ENCODE measurements at places on chromosomes 2 and 18.

DNA sequence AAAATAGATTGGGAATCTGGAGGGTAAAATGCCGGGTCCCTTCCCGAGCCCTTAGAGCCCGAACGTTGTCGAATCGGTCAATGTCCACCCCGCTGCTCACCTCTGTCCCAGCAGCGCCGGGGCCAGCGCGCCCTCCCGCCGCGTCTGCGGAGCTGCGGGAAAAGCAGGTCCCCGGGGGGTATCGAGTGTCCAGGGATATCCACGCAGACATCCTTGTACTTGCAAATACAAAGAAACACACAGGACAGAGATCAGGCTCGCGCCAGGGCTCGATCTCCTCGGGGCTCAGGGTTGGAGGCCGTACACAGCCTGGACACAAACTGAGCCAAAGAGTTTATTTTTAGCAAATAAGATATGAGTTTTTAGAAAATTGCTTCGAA is 2.3 kb upstream of the GATA6 start:
- H3K4me1 ChIP-seq, result peaks cover 23% of the 10 kb centered on the region
- no peak overlapping the region for H3K27ac ChIP-seq
- peaks cover 20% of the 10 kb centered on the region for H3K27me3 ChIP-seq
- no peaks in the 10 kb centered on the region for H3K36me3 ChIP-seq

GRCh38 chr2:142222715-142223114 is 91.9 kb upstream of the LRP1B start:
- H3K4me1 ChIP-seq, result no peaks in the 10 kb centered on the region
- H3K27ac ChIP-seq, result no peak overlapping the region
- H3K27me3 ChIP-seq, result no peaks in the 10 kb centered on the region
- no peak for DNase-seq
- H3K4me3 ChIP-seq, result no peak overlapping the region

GRCh38 chr18:51425889-51426288 is 228.4 kb upstream of the MEX3C start:
- DNase-seq, result no peak
- no peak overlapping the region for H3K27ac ChIP-seq
- H3K4me3 ChIP-seq, result no peak overlapping the region
- H3K4me1 ChIP-seq, result no peaks in the 10 kb centered on the region
- no peaks in the 10 kb centered on the region for H3K27me3 ChIP-seq

DNA sequence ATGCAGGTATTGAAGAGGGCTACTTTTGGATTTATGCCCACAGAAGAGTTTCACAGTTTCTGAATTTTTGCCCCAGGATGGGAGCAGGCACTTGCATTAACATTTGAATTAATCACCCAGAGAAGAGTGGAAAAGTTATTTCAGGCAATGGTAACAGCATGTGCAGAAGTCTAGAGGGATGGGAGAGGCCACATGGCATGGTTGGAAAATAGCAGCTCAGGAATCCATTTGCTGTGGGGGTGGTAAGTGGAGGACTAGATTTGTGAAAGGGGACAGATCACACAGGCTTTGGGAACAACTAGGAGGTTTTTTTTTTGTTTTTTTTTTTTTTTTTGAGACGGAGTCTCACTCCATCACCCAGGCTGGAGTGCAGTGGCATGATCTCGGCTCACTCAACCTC is 65.2 kb downstream of the NEDD4L start:
- peaks cover 2% of the 10 kb centered on the region for H3K27me3 ChIP-seq
- no peaks in the 10 kb centered on the region for H3K4me1 ChIP-seq
- H3K4me3 ChIP-seq, result no peak overlapping the region
- no peaks in the 10 kb centered on the region for H3K36me3 ChIP-seq
- DNase-seq, result no peak

- H3K4me1 ChIP-seq, result peaks cover 10% of the 10 kb centered on the region
- H3K27me3 ChIP-seq, result no peaks in the 10 kb centered on the region
- H3K36me3 ChIP-seq, result no peaks in the 10 kb centered on the region
- no peak overlapping the region for H3K27ac ChIP-seq
- DNase-seq, result no peak
Measured at GRCh38 chr2:238495422-238495821, 68.7 kb downstream of the ASB1 start.

- no peaks in the 10 kb centered on the region for H3K27me3 ChIP-seq
- H3K4me3 ChIP-seq, result no peak overlapping the region
- no peak for DNase-seq
- peaks cover 2% of the 10 kb centered on the region for H3K36me3 ChIP-seq
- H3K27ac ChIP-seq, result no peak overlapping the region
Measured at GRCh38 chr2:25226827-25227226, 58.4 kb upstream of the POMC start.

GRCh38 chr2:1802469-1803216 is 58.3 kb upstream of the PXDN start:
- no peak for DNase-seq
- H3K27ac ChIP-seq, result no peak overlapping the region
- H3K27me3 ChIP-seq, result no peaks in the 10 kb centered on the region
- H3K4me3 ChIP-seq, result no peak overlapping the region
- H3K4me1 ChIP-seq, result no peaks in the 10 kb centered on the region

DNA sequence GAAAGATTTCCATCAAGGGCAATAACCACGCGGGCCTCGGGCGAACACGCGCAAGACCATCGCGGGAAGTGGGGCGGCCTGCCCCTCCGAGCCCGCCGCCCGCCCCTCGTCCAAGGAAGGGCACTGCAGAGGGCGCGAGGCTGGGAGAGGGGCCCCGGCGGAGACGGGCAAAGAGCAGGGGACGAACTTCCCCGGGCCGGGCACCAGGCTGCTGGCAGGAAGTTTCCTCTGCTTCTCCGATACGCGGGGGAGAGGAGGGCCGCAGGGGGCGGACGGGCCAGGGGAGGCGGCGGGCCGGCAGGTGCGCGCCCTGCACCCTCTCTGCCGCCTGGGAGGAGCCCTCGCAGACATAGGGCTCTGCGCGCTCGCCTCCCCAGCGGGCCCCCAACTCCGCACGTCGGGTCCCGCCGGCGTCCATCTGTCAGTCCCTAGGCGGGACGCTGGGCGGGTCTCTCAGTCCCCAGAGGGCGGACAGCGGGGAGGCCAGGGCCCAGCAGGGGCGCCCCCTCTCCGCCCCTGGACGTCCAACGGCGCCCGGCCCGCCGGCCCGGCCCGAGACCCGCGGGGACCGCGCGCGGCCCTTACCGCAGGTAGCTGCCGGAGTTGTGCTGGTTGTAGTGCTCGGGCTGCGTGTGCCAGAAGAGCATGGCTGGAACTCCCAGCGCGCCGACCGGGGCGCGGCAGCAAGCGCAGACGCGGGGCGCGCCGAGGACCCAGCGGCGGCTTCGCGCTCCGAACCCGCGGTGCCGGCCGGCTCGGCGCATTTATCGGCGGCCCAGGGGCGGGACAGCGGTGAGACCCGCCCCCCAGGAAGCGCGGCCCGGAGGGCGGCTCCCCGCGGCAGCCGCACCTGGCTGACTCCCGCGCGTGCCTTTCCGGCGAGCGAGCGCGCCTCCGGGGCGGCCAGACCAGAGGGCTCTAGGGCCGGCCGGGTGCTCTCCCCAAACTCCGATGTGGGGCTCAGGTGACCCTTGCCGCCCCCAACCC is at the start of gene TFCP2L1:
Gene TFCP2L1 (minus strand): TSS at position 740 of the 987 bp plus-strand sequence. CDS start 93 bp downstream, at position 647.
- no peak within 1 kb of the TSS for H3K27ac ChIP-seq
- DNase-seq, result peak; percentile 49
- H3K36me3 ChIP-seq, result no peaks in the 10 kb centered on the region

DNA sequence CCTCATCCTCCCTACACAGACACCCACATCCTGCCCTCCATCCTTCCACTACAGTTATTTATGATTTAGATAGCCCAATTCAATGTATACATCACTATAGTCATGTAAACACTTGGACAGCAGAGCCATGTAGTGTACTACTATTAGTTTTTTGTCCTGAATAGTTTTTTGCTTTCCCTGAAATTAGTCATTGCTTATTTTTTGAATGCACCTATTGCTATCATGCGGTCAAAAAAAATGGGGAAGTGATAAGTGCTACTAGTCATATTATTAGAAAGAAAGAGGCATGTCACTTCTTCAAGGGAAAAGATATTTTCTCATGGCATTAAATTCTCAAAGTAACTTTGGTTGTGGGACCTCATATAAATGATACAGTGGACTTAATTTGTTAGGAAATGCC is 6.8 kb upstream of the GREB1 start:
- peaks cover 3% of the 10 kb centered on the region for H3K27me3 ChIP-seq
- no peak overlapping the region for H3K27ac ChIP-seq
- no peak overlapping the region for H3K4me3 ChIP-seq
- DNase-seq, result no peak

- no peak overlapping the region for H3K4me3 ChIP-seq
- no peak overlapping the region for H3K27ac ChIP-seq
- H3K4me1 ChIP-seq, result no peaks in the 10 kb centered on the region
- no peaks in the 10 kb centered on the region for H3K27me3 ChIP-seq
- H3K36me3 ChIP-seq, result peaks cover 40% of the 10 kb centered on the region
Measured at GRCh38 chr2:24238158-24238557, 63.3 kb downstream of the FAM228A start.

GRCh38 chr2:47023332-47023731 is 107.7 kb upstream of the MCFD2 start:
- no peak overlapping the region for H3K4me3 ChIP-seq
- H3K36me3 ChIP-seq, result peaks cover 86% of the 10 kb centered on the region
- no peak for DNase-seq
- H3K27me3 ChIP-seq, result no peaks in the 10 kb centered on the region
- H3K4me1 ChIP-seq, result no peaks in the 10 kb centered on the region

DNA sequence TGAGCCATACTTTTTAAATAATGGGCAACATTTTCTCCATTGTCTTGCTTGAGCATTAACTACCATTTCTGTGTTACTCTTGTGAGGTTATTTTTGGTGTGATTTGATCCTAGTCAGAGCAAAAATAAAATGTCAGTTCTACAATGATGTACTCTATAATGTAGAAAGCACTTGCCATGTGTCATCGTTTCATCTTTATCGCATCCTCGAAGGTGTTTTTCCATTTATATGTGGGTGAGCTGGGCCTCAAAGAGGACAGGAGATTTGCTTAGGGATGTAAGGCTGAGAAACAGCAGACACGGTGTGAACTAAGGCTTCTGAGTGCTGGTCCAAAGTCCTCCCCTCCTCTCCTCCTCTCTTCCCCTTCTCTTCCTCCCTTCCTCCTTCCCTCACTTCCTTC is 199.8 kb downstream of the FAM210A start:
- peaks cover 32% of the 10 kb centered on the region for H3K36me3 ChIP-seq
- DNase-seq, result no peak
- no peak overlapping the region for H3K4me3 ChIP-seq
- no peaks in the 10 kb centered on the region for H3K27me3 ChIP-seq

DNA sequence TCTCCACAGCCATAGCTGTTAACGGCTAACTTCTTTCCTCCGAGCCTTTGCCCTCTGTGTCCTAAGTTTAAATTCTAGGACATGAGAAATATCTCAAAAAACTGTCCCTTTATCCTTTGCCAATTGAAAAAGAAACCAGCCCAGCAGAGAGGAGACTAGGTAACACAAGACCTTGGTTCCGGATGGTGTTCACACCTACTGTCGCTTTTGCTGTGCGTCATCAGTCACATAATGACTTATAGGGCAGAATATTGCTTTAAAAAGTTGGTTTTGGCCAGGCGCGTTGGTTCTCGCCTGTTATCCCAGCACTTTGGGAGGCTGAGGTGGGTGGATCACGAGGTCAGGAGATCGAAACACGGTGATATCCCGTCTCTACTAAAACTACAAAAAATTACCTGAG is 66.2 kb downstream of the SP3 start:
- H3K27ac ChIP-seq, result no peak overlapping the region
- peak; percentile 8 for DNase-seq
- peaks cover 5% of the 10 kb centered on the region for H3K4me1 ChIP-seq
- no peaks in the 10 kb centered on the region for H3K27me3 ChIP-seq

DNA sequence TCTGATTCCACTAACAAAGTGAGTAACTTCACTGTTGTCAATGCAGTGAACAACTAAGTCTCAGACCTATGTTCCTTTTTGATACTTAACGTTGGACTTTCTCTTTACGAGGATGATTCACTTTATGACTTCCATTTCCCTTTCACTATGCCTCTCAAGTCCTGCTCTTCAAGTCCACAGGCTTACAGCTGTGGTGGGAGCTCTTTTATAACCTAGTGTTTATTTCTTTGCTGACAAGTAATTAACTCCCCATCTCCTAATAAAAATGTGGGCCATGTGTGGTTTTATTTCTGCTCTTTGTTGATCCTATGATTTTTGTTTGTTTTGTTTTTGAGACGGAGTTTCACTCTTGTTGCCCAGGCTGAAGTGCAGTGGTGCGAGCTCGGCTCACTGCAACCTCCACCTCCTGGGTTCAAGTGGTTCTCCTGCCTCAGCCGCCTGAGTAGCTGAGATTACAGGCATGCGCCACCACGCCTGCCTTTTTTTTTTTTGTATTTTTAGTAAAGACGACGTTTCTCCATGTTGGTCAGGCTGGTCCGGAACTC is 142.1 kb downstream of the USP34 start:
- DNase-seq, result no peak
- peaks cover 37% of the 10 kb centered on the region for H3K36me3 ChIP-seq
- H3K4me3 ChIP-seq, result no peak overlapping the region
- no peak overlapping the region for H3K27ac ChIP-seq

DNA sequence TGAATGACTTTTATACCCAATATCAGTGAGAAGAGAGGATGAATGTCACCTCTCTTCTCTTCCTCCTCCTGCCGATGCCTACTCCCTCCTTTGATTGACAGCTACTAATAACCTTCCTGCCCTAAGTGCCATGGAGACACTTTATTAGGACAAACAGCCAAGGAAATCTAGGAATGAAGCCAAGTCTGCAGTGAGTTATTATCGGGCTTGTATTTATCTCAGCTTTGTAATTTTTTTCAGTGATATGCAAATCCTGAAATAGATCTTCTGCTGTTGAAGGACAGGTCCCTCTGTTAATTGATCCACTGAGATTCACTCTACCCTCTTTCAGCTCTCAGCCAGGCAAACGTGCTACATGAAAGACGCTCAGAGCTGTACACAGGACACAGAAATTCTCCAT is 686.7 kb downstream of the TMEM182 start:
- no peak for DNase-seq
- no peak overlapping the region for H3K27ac ChIP-seq
- H3K36me3 ChIP-seq, result no peaks in the 10 kb centered on the region

GRCh38 chr2:112803691-112804521 is 19.6 kb upstream of the IL1A start:
- no peaks in the 10 kb centered on the region for H3K4me1 ChIP-seq
- H3K4me3 ChIP-seq, result no peak overlapping the region
- H3K36me3 ChIP-seq, result no peaks in the 10 kb centered on the region

- no peak for DNase-seq
- H3K27me3 ChIP-seq, result no peaks in the 10 kb centered on the region
- H3K4me1 ChIP-seq, result no peaks in the 10 kb centered on the region
Measured at GRCh38 chr2:141699573-141699972, 431.2 kb downstream of the LRP1B start.

All from CD4-positive, CD25-positive, alpha-beta regulatory T cell (primary cell).